Activated T-helper 1 cell treated with anti-CD3 and anti-CD28 coated beads, Interleukin-12 subunit alpha, Interleukin-12 subunit beta, Interleukin-2, Interleukin-4 antibody, amounts not matched to agents 30 ng/mL and 10 ng/mL and 1 ng/mL, durations not matched to agents 14 hours and 24 hours and 36 hours (primary cell): ENCODE measurements at places on chromosomes 5 and 9. TPM values are rescaled to one million over a fixed set of nuclear protein-coding genes. Genes with fewer than 3 reads are reported as not detected.

FSTL4 gene
- 0.49 TPM in 1 of 2 replicates, not detected in the other for total RNA-seq

CBY3 gene
- 0.66 and 1.0 TPM in 2 replicates for total RNA-seq

DNA sequence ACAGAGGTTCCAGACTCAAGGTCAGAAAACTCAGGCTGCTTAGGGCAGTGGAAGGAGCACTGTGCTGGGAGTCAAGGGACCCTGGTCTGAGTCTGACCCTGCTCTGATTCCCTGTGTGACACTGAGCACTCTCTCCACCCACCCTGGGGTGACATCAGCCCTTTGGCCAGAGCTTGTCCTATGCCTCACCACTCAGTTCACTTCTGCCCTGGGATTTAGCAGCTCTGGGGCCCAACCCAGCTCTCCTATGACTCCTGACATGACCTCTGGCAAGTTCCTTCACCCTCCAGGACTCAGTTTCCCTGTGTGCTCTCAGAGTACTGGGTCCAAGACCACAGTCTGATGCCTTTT is 63.9 kb downstream of the FAM114A2 start:
- H3K4me3 ChIP-seq, result no peak overlapping the region
- no peak overlapping the region for H3K27ac ChIP-seq
- peaks cover 18% of the 10 kb centered on the region for H3K27me3 ChIP-seq
- DNase-seq, result no peak
- H3K4me1 ChIP-seq, result no peaks in the 10 kb centered on the region
- no peaks in the 10 kb centered on the region for H3K36me3 ChIP-seq

DNA sequence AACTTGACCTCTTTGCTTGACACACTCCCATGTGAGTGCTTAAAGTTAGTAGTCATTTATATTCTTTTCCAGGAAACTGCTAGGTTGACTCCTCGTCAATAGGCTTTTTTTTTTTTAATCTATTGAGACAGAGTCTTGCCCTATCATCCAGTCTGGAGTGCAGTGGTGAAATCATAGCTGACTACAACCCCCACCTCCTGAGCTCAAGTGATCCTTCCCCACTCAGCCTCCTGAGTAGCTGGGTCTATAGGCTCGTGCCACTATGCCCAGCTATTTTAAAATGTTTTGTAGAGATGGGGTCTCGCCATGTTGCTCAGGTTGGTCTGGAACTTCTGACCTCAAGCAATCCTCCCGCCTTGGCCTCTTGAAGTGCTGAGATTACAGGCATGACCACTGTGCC is 34.9 kb downstream of the DMRT1 start:
- no peak overlapping the region for H3K4me3 ChIP-seq
- H3K36me3 ChIP-seq, result no peaks in the 10 kb centered on the region
- peaks cover 8% of the 10 kb centered on the region for H3K4me1 ChIP-seq
- DNase-seq, result no peak
- H3K27me3 ChIP-seq, result peaks cover 16% of the 10 kb centered on the region
- H3K27ac ChIP-seq, result no peak overlapping the region

DNA sequence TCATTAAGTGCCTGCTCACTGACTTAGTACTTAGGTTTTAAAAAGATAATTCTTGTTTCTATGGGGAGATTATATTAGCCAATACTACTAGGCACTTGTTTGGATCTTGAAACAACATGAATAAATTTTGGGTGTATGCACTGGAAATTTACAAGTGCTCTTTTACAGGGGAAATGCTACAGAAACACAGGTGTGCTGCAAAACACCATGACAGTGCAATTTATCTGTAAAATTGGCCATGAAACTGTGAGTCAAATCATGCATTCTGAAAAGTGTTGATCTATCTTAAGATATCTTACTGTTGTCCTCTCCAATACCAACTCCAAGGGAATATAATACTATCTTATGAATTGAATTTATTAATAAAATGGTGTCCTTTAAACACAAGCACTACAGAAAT is 12.1 kb upstream of the PCDHB1 start:
- H3K4me1 ChIP-seq, result no peaks in the 10 kb centered on the region
- H3K36me3 ChIP-seq, result no peaks in the 10 kb centered on the region
- no peak overlapping the region for H3K27ac ChIP-seq
- DNase-seq, result no peak
- no peaks in the 10 kb centered on the region for H3K27me3 ChIP-seq
- H3K4me3 ChIP-seq, result no peak overlapping the region
